CD8-positive, alpha-beta memory T cell (primary cell): ENCODE measurements at places on chromosomes 1 and 21. TPM values are rescaled to one million over a fixed set of nuclear protein-coding genes. Genes with fewer than 3 reads are reported as not detected.
A peak's percentile ranks its signal among the peaks of the same experiment; 100 is the strongest.

The C1orf216 gene
- 20.6 TPM for total RNA-seq

The TFF3 gene
- total RNA-seq = not detected

The AGT gene
- total RNA-seq = not detected

The QSOX1 gene
- total RNA-seq = 33.3 TPM

The LRRC8C gene
- 61.4 TPM for total RNA-seq

The CLCNKB gene
- total RNA-seq = not detected

The ECM1 gene
- total RNA-seq = 1.3 TPM

The PLXNA2 gene
- 1.1 TPM for total RNA-seq

The CA6 gene
- total RNA-seq = 1.2 TPM

The KIF14 gene
- 9.3 TPM for total RNA-seq

The SPRR2A gene
- total RNA-seq = not detected

- no peak for DNase-seq
Measured at GRCh38 chr1:21532496-21532895, 23.3 kb downstream of the ALPL start.

GRCh38 chr1:75338616-75339483, 204.7 kb downstream of the LHX8 start:
- DNase-seq = no peak

DNA sequence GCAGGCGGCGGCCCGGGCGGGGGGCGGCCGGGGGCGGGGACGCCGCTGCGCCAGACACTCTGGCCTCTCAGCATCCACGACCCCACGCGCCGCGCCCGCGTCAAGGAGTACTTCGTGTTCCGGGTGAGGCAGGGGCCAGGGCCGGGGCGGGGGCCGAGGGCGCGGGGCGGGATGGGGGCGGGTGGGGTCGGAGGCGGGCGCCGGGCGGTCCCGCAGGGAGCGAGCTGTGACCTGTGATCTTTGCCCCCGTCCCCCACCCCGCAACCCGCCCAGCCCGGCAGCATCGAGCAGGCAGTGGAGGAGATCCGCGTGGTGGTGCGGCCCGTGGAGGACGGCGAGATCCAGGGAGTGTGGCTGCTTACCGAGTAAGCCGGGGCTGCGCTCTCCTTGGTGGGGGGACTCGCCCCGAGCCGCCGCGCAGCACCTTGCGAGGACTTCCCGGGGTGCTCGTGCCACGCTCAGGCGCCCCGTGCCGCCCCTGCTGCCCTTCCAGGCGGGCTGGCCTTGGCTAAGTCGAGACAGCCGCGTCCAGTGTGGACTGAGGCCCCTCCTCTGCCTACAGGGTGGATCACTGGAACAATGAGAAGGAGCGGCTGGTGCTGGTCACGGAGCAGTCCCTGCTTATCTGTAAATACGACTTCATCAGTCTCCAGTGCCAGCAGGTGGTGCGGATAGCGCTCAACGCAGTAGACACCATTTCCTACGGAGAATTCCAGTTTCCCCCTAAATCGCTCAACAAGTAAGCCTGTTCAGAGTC, 514 bp downstream of the TPRG1L start:
- DNase-seq = peak; percentile 51

- DNase-seq = no peak
Measured at GRCh38 chr1:164926107-164926506, 367.1 kb downstream of the PBX1 start.

DNA sequence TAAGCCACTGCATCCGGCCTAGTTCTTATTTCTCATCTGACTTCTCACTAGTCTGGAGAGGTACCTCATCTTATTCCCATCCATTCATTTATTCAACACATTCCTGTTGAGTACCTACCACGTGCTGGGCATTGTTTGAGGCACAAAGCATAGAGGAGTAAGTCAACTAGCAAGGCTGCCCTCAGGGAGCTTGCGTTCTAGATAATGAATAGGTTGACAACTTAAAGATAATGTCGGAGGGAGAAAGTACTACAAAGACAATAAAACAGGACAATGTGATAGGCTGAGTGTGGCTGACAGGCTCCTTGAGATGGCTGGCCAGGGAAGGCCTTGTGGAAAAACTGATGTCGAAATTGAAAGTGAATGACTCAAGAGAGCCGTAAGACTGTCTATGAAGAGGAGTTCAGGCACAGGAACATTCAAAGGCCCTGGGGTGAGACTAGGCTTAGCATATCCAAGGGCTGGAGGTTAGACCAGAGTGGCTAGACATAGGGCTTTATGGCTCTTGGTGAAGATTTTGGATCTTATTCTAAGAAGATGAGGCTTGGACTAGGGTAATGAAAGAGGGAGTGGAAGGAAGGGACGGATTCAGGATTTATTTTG, 18.3 kb downstream of the SPATA21 start:
- DNase-seq = no peak

- DNase-seq = no peak
Measured at GRCh38 chr1:107649023-107649422, 316.0 kb downstream of the VAV3 start.

DNA sequence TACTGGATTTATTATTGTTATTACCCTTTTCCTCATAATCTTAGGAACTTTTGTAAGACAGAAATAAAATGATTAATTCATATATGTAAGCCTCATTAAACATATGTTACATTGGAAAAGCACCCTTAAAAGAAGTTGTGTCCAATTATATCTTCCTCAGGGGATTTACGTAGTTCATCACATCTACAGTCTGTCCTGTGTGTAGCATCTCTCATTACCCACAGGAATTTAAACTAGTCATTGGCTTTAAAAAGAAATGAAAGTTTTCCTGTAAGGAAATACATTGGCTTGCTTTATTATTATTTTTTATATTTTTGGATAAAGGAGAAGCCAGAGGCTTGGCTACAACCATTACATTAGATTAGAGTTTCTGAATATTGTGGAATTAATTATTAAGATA, 56.1 kb downstream of the SWT1 start:
- DNase-seq = no peak

- no peak for DNase-seq
Measured at GRCh38 chr1:60388092-60388987, 314.8 kb upstream of the C1orf87 start.

GRCh38 chr1:159428536-159428935, 3.5 kb upstream of the OR10J4 start:
- no peak for DNase-seq

- no peak for DNase-seq
Measured at GRCh38 chr1:25073640-25074270, 143.7 kb upstream of the RUNX3 start.

GRCh38 chr1:162319493-162320175, 57.0 kb downstream of the SPATA46 start:
- DNase-seq = no peak

- DNase-seq = no peak
Measured at GRCh38 chr1:156155756-156156510, 2.5 kb downstream of the SEMA4A start.

DNA sequence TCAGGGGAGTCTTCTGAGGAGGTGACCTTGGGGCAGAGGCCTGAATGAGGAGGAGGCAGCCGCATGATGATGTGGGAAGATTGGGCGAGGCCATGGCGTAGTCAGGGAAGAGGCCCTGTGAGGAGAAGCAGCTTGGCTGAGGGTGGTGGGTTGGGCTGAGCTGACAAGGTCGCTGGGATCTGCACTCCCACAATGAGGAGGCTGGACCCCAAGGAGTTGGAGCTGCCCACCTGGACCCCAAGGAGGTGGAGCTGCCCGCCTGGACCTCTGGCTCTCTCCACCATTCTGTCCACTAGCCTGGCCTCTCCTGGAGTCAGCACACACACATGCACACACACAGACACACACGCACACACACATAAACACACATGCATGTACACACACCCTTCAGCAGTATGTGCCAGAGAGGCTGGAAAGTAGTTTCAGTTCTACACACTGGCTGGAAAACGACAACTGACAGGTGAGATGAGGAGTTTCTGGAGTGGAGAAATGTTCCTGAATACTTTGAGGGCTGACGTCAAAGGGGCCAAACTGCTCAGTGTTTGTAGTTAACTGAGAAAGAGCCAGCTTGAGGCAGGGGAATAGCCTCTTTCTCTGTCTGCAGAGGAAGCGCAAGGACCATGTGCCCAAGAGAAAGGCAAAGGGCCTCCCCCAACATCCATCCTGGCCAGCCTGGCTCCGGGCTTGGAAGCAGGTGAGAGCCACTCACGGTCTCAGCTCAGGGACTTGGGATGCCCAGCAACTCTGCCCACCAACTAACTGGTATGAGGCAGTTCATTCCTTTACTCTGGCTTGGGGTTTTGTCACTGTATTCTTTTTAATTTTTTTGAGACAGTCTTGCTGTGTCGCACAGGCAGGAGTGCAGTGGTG, 7.1 kb downstream of the SMPDL3B start:
- DNase-seq = no peak

GRCh38 chr1:23401313-23401712, 23.2 kb downstream of the TCEA3 start:
- DNase-seq = no peak

DNA sequence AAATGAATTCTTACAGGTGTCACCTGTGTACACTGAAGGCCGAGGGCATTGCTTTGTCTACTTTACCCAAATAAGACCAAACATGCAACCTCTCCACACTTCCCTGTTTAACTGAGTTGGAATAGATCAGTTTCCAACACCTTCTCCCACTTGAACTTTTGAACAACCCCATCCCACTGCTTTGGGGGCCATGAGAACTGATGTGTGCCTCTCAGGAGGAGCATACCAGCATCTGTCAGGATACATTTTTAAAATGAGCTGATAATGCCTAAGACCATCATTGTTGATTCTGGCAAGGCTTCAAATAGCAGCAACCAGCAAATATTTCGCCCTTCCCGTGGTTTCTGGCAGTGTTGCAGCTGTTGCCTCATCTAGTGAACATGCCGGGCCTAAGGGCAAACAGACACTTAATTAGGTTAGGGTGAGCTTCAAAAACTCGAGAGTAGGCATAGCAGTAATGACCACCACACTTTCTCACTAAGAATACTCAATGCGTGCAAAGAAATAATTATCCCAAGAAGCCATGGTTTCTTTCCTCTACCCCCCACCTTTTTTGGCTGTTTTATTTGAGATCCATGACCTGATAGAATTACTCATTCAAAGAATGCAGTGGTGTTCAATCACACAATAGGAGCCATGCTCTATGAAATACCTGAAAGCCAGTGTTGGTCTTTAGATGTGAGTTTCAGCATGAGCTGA, 63.7 kb downstream of the MAP10 start:
- DNase-seq = no peak

- DNase-seq = no peak
Measured at GRCh38 chr21:33493756-33494155, 2.2 kb upstream of the DNAJC28 start.

DNA sequence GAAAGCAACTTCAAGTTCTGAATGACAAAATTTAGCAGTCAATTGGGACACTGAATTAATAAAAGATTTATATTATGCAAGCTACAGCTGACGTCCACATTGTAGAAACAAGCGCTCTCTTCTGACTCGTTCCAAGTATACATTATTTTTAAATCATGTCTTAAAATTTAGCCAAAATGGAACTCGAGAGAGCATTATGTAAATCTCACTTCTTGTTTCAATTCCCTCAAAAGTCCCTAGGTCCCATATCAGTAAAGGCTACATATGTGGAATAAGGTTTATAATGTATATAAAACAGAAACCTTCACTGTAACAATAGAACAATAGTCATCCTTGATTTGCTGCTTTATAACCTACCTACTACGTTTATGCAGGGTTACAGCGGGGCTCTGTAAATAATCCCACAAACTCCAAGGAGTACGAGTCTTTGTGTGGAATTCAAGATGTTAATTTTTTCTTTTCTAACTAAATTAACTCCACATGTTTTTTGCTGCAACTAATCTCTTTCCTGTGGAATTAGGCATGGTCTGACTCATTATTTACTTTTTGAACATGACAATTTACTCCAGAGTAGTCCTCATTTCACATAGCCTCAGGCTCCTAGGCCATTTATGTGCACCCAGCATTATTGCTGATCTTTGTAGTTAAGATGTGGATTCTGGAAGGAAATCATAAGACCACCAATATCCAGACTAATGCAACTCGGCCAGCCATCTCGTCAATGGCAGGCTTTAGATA, 785.1 kb downstream of the LTN1 start:
- no peak for DNase-seq

GRCh38 chr1:244857761-244858160, 6.6 kb downstream of the HNRNPU start:
- no peak for DNase-seq

DNA sequence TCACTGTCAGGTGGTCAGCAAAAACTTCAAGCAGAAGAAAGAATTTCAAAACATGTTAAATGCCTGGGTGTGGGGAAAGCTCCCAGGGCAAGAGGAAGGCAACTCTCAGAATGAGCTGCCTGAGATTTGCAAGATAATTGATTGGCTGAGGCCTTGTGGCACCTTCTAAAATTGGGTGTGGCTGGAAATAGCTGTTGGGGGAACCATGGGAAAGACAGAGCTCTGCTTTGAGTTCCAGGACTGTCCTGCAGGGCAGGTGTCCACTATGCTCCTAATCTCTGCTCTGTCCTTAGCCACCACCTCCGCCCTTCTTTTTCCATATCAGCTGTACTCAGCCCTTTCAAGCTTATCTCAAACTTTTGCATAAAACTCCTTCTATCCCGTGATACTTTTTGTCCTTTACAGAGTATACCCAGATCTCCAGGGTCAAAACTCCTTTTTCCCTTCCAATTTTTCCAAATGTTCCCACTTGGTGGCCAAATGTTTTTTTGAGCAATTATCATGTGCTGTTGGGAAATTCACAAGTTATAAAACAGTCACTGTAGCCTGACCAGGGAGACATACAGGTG, 23.8 kb upstream of the PPP2R5A start:
- no peak for DNase-seq

DNA sequence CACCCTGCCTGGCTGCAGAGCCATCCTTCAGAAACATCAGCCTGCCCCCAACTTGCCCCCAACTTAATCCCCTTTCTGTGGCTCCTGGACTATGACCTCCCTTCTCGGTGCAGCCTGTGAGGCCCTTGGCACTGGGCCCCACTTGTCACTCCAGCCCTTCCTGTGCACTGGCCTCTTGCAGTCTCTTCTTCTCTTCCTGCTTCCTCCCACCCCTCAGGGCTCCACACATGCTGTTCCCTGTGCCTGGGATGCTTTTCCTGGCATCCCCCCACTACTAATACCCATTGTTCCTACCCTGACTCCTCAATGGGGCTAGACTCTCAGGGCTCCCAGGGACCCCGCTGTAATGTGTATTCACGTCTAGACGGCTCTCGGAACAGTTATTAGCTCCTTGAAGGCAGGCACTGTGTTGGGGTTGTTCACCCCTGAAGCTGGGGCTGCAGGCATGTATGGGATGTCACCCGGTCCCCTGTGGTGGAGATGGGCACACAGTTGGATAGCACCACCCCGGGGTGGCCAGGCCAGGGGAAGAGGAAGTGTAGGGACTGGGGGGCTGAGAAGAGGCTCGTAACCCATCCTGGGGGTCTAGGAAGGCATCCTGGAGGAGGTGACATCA, 4.5 kb downstream of the LDLRAD1 start:
- no peak for DNase-seq

GRCh38 chr1:47692196-47692595, 254.4 kb downstream of the FOXD2 start:
- no peak for DNase-seq

- peak; percentile 37 for DNase-seq
Measured at GRCh38 chr1:40344597-40344996, 27.5 kb upstream of the COL9A2 start.
